ENCODE measurements at places on chromosomes 4 and X.

DNA sequence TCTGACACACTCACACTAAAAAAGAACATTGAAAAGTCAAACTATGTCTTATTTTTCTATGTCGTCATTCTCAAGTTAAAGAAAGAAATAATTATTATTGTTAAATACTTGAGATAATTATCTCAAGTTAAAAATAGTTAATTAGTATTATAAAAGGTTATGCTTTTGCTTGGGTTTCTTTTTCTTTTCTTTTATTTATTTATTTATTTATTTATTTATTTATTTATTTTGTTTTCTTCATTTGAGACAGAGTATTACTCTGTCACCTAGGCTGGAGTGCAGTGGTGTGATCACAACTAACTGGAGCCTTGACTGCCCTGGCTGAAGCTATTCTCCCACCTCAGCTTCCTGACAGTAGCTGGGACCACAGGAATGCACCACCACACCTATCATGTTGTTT, 59.9 kb downstream of the UBQLN2 start:
- no peak for DNase-seq

GRCh38 chrX:110944311-110944750, 148.7 kb upstream of the CHRDL1 start:
- no peak for DNase-seq

DNA sequence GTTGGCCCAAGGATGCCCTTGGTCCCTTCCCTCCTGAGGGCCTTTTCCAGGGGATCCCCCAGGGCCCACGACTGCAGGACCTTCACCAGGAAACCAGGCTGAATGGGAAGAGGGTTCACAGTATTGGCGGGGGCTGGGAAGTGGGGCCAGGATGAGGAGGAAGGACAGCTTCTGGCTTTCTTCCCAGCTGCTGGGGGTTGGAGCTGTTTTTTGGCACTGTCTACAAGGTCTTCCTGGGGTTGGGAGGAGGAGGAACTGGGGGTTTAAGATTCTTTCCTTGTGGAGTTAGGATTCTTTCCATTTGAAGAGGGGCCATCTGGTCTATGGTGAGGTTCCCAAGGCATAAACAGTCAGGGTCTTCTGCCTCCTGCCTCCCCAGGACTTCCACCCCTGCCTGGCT, 64.8 kb downstream of the KIF4A start:
- DNase-seq = no peak

DNA sequence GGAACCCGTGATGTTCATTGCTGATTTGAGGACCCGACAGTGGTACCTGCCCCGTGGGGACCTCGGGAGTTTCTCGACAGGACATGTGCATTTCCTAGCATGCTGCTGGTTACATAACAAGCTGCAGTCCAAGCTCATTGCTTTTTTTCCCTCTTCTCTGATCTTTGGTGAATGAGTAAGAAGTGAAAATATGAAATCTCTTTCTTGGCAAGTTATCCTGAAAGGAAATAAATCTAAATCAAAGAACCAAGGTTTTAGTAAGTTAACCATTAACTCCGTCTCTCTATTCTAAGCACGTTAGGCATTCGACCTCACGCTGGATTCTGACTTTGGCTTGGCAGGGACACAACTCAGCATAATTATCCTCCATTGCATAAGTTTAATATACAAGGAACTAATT, 86.6 kb downstream of the STK32B start:
- DNase-seq = no peak

GRCh38 chrX:71622032-71622575, 3.8 kb upstream of the CXCR3 start:
- DNase-seq = no peak

- no peak for DNase-seq
Observed at GRCh38 chrX:43822014-43822413, 60.2 kb downstream of the MAOB start.

- no peak for DNase-seq
Observed at GRCh38 chr4:89468602-89469001, 161.0 kb upstream of the GPRIN3 start.

DNA sequence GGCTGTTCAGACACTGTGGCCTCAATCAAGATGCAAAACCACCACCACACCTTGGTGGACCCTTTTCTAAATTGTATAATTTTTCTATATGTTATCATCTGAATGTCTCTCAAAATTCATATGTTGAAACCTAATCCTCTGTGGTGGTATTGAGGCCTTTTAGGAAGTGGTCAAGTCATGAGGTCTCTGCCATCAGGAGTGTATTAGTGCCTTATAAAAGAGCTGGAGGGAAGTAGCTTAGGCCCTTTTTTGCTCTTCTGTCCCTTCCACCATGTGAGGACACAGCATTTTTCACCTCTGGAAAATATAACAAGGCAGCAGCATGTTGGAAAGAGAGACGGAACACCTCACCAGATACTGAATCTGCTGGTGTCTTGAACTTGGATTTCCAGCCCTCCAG, 30.5 kb upstream of the DKK2 start:
- DNase-seq = no peak

GRCh38 chr4:49044270-49044669, 58.2 kb downstream of the CWH43 start:
- no peak for DNase-seq

DNA sequence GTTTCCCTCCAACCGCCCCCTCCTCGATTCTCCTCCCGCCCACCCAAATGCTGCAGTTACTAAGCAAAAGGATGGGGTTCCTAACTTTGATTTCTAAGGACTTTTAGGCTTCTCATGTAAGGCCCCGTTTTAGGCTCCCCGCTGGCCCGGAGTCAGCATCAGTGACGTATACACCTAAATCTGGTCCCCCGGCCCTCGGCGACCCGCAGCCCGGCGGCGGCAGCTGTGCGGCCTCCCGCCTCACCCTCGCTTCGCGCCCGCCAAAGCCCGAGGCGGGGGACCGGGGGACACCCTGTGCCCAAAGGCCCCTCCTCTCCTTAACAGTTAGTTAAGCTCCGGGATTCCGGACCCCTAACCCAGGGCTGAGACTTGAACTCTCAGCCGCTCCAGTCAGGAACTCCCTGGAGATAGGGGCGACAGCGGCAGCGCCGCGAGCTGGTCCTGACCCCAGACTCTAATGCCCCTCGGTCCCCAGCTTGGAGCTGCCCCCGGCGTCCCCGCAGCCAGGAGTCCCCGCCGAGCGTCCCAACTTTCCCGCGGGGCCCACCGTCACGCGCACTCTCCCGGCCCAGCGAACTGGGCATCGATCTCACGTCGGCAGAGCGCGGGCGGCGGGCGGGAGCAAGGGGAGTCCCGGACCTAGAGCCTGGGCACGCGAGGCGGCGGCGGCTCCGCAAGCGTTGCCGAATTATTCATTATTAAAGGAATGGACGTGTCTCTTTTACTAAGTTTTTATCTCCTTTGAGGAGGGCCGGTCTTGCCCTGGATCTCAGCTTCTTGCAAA, 1.5 kb upstream of the NR3C2 start:
- DNase-seq = no peak

GRCh38 chr4:14308229-14308651, 680.7 kb upstream of the BOD1L1 start:
- no peak for DNase-seq

- DNase-seq = no peak
Observed at GRCh38 chr4:98555798-98556445, 102.5 kb downstream of the TSPAN5 start.

DNA sequence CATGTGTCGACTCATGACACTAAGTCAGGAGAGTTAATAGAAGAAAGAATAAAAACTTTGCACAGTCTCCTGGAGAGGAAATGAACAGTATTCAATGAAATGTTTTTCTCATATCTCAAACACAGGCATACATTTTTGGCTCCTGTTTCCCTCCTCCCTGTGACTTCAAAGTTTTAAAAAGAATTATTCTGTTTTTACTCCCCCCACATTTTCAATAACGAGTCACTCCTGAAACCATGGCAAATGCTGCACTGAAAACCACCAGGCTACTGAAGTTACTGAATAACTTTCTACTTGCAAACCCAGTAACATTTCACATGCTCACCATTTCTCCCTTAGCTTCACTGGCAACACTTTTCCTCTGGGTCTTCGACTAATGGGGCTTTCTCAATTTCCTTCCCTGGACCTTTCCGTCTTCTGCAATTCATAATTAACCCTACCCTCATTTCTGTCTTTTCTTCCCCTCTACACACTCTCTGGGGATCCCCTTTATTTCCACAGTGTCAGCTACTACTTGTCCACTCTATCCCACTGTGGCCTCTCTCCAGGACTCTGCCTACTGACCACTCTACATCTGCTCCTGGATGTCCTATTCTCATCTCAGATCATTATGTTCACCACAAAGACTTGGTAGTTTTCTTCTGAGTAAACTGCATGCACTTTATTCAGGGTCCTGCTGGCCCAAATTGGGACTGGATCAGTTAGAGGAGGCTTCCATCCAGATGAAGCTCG, 225.8 kb upstream of the ETNPPL start:
- no peak for DNase-seq

DNA sequence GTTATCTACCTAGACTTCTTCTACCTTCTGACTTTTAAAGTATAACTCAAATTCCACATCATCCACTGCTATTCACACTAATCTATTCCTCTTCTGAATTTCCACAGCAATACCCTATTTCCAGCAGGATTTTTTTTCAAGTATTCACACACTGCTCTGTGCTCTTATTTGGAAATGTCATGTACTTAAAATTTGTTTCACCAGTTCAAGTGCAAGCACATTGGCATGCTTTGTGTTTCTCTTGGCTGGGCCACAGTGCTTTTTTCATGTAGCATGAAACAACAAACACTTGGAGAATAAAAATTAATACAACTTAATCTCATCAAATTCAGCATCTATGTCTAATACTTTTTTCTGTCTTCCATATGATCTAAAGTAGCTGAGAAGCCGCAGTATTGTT, 161.8 kb upstream of the PCDH18 start:
- DNase-seq = no peak

- DNase-seq = no peak
Observed at GRCh38 chr4:143585548-143585947, 72.0 kb downstream of the SMARCA5 start.

GRCh38 chr4:168573870-168574269, 77.0 kb downstream of the PALLD start:
- DNase-seq = no peak

DNA sequence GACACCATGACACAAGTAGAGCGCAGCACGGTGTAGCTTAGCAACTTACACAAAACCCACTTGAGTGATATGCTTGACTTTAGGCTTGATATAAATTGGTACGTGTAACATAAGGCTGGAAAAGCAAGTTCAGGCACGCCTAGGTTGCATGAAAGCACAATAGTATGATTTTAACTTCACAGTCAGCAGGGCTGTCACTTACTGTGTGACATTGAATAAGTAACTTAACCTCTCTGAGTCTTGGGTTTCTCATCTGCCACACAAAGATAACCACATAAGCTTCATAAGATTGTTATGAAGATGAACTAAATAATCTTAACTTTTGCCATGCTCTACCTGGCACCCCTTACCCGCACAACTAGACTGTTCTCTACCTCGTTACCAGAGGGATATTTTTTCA, 9.5 kb downstream of the SRD5A3 start:
- no peak for DNase-seq

- no peak for DNase-seq
Observed at GRCh38 chrX:16445166-16445752, 204.7 kb upstream of the S100G start.

DNA sequence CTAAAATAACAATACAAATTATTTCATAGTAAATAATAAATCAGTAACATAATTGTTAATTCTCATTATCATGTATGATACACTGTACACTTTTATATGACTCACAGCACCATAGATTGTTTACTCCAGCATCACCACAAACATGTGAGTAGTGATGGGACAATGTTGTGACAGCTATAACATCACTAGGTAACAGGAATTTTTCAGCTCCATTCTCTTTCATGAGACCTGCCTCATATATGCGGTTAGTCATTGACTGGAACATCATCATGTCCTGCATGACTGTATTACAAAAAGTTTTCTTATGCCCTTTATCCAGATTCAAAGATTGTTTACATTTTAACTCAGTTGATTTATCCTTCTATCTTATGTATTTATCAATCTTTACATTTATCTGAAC, 1530.0 kb downstream of the PCDH18 start:
- no peak for DNase-seq

GRCh38 chr4:55184600-55185523, 59.5 kb upstream of the KDR start:
- peak; percentile 70 for DNase-seq

DNA sequence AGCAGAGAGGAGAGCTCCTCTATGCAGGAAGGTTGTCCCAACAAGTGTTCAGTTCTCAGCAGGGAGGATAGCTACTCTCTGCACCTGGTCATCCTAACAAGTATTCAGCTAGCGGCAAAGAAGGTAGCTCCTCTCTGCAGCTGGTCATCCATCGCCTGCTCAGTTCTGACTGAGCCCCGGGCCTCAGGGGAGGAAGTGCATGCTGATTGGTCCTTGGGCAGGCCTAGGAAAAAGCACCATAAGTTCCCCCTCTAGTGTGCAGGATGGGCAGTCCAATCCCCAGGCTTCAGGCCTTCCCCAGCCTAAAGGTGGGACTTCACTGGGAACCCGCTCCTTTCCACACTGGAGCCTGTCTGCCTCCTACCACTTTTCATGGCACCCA, 4.4 kb upstream of the FBXW7 start:
- DNase-seq = no peak

- no peak for DNase-seq
Observed at GRCh38 chr4:6245246-6246169, 24.1 kb upstream of the WFS1 start.

DNA sequence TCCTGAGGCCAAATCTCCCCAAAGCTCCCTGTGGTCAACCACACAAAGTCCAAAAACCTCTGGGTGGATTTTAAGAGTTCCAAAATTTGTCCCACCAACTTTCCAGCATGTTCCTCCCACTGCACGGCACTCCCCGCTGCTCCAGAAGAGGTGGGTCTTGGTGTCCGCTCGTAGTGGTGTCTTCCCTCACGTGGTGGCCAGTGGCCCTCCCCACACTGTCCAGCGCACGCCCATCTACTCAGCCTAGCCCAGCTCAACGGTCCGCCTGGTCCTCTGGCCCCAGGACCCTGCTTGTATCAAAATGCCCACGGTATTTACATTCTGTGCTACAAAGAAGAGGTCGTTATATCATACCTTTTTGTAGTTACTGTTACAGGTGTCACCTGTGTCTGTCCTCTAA, 83.5 kb downstream of the NSUN7 start:
- no peak for DNase-seq

GRCh38 chr4:158139086-158139485, 33.7 kb downstream of the GASK1B start:
- no peak for DNase-seq

- no peak for DNase-seq
Observed at GRCh38 chr4:130154901-130155300, 1058.9 kb downstream of the C4orf33 start.

All from brain pericyte (primary cell).